CD4-positive, alpha-beta T cell treated with Interleukin-6 at 100 ng/mL for 8 hours (primary cell): ENCODE measurements at places on chromosomes 11 and 22.

- DNase-seq = peak; percentile 2
Measured at GRCh38 chr11:30143098-30143705, 87.6 kb upstream of the FSHB start.

GRCh38 chr11:117989351-117990102 lies 3.3 kb downstream of the IL10RA start:
- DNase-seq = no peak

- no peak for DNase-seq
Measured at GRCh38 chr11:26741036-26741435, 19.2 kb upstream of the SLC5A12 start.

DNA sequence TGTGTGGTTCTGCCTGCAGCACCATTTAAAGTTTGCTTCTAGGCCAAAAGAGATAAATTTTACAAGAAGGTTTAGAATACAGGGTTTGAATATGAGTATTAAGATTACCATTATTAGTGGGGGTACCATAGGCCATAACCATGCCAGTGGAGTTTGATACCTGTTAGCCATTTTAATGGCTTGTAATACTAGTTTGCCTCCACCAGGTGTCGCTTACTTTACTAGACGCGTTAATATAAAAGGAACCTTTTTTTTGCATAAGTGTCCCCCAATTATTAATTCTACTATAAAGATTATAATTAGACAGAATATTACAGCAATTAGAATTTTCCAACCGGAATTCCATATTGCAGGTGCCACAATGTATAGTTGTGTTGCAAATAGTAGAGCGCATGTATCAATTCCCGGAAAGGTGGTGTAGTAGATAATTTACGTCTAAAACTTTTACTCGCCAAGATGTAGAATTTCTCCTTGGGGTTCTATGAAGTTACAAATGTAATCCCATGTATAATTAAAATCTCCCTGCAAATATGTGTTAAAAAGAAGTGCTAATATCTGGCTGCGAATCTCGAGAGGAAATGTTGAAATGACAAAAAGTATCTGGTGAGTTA lies 16.1 kb downstream of the MS4A6E start:
- DNase-seq = no peak

GRCh38 chr11:28606930-28607329 lies 498.7 kb downstream of the METTL15 start:
- no peak for DNase-seq

DNA sequence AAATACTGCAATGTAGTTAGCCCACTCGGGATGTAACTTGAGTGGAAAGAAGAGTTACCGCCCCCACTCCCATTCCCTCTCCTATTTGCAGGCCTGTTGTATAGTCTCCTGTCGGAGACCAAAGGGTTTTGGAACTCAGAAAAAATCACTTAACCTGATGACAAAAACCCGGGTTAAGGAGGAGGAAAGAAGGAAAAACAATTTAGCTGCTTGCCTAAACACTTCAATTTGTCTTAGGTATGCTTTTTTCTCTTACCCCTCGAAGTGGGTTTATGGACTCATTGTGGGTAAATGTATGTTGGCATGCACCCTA lies 2.2 kb downstream of the YAP1 start:
- no peak for DNase-seq

GRCh38 chr11:62555464-62556107 lies 9.0 kb upstream of the AHNAK start:
- peak; percentile 76 for DNase-seq

DNA sequence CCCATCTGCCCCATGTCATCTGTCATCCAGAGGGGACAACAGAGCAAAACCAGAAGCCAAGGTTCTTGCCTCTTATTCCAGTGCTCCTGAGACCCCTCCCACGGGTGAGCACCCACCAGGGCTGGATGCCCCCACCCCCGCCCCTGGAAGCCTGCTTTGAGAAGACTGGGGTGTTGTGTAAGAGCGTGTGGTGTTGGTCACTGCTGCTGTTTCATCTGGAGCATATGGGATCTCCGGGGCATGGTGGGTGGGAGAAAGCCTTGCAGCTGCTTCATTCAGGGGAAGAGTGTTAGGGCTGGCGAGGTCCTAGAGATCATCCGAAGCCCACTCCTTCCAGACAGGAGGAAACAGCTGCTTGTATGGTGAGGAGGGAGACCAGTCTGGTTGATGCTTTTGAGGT lies 54.1 kb downstream of the CHRDL2 start:
- DNase-seq = no peak

DNA sequence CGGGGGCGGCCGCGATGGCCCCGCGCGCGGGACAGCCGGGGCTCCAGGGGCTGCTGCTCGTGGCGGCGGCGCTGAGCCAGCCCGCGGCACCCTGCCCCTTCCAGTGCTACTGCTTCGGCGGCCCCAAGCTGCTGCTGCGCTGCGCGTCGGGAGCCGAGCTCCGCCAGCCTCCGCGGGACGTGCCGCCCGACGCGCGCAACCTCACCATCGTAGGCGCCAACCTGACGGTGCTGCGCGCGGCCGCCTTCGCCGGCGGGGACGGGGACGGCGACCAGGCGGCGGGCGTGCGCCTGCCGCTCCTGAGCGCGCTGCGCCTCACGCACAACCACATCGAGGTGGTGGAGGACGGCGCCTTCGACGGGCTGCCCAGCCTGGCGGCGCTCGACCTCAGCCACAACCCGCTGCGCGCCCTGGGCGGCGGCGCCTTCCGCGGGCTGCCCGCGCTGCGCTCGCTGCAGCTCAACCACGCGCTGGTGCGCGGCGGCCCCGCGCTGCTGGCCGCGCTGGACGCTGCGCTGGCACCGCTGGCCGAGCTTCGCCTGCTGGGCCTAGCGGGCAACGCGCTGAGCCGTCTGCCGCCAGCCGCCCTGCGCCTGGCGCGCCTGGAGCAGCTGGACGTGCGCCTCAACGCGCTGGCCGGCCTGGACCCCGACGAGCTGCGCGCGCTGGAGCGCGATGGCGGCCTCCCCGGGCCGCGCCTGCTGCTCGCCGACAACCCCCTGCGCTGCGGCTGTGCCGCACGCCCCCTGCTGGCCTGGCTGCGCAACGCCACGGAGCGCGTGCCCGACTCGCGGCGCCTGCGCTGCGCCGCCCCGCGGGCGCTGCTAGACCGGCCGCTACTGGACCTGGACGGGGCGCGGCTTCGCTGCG lies 697 bp downstream of the TPBGL start:
- DNase-seq = peak; percentile 81
